ENCODE measurements at places on chromosomes 3 and 15.

DNA sequence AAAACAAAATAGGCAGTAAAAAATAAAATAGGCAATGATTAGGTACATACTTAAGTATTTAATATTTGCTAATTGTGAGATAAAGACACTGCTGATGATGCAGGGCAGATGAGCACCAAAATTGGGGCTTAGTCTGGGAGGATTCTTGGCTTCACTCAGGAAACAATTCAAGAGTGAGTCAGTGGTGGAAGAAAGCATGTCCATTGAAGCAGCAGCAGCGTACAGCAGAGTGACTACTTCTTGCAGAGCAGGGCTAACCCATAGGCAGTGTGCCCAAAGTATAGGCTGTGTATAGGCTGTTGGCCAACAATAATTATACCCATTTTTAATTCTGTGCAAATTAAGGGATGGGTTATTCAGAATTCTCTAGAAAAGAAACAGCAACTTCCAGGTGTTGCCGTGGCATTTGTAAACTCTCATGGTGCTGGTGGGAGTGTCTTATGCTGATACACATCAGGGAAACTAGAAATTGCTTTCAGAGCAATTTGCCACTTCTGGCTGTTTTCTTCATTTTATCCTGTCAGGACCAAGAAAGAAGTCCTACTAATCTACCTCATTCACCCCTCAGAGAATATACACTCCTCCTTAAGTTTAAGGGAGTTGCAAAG, 317.3 kb upstream of the NAALADL2 start:
- DNase-seq, result peak; percentile 22

- no peak for DNase-seq
These were observed 263.6 kb downstream of the GABRG3 start for GRCh38 chr15:27234593-27234992.

DNA sequence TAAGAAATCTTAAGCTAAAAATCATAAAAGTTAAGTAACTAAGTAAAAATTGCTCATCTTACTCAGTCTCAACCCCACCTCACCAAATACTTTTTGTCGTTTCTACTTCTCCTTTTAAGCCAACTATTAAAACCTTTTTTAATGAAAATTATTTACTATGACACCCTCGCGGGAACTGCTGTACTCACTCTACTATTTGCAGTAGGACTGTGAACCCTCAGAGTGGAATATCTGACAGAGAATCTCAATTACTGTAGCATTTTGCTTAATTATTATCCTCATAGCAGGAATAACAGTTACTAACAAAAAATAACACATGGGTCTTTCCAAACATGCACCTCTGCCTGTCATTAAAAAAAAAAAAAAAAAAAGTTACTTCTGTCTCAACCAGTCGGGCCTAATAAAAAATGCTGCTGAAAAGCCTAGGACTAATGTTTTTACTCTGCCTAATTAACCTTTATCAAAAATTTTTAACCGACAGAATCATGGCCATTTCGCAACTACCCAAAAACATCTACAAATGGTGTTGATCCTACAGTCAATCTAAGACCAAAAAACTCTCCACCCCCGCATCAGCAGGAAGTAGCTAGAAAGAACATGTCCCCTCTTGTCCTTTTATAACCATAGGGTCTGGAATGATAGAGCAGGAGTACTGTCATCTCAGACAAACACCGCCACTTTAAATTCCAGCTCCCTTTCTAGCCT, 10.2 kb downstream of the ALDH1L1 start:
- no peak for DNase-seq

- no peak for DNase-seq
These were observed 55.3 kb upstream of the ITGA11 start for GRCh38 chr15:68487087-68487843.

DNA sequence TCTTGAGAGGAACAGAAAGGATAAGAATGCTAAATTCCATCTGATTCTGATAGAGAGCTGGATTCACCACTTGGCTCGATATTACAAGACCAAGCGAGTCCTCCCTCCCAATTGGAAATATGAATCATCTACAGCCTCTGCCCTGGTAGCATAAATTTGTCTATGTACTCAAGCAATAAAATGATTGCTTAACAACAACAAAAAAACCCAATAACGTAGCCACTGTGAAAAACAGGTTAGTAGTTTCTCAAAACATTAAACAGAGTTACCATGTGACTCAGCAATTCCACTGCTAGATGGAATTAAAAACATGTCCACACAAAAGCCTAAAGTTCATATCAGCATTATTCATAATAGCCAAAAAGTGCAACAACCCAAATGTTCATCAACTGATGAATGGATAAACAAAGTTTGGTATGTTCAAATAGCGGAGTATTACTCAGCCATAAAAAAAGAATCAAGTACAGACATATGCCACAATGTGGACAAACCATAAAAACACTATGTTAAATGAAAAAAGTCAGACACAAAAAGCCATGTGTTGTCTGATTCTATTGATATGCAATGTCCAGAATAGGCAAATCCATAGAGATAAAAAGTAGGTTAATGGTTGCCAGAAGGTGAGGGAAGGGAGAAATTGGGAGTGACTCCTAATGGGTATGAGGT, 16.8 kb downstream of the BCL2L10 start:
- DNase-seq, result peak; percentile 98

- DNase-seq, result no peak
These were observed 563.4 kb downstream of the ROBO1 start for GRCh38 chr3:79204351-79204750.

DNA sequence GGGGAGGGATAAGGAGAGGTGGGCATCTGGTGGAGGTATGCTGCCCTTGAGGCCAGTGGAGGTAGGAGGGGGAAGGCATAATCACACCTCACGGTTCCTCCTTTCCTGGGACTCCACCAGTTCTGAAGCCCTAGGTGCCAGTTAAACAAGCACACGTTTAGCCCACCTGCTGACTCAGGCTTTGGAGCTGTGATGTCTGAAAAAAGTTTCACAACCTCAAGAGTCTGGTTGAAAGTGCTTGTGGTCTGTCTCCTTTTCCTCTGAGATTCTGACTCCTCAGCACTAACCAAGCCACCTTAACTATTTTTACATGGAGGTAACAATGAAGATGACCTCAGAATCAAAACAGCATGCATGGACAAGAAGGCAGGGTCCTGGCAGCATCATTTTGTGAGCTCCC, 23.0 kb downstream of the HPS3 start:
- DNase-seq, result peak; percentile 9

GRCh38 chr15:48887144-48887543, 9.2 kb downstream of the EID1 start:
- no peak for DNase-seq

DNA sequence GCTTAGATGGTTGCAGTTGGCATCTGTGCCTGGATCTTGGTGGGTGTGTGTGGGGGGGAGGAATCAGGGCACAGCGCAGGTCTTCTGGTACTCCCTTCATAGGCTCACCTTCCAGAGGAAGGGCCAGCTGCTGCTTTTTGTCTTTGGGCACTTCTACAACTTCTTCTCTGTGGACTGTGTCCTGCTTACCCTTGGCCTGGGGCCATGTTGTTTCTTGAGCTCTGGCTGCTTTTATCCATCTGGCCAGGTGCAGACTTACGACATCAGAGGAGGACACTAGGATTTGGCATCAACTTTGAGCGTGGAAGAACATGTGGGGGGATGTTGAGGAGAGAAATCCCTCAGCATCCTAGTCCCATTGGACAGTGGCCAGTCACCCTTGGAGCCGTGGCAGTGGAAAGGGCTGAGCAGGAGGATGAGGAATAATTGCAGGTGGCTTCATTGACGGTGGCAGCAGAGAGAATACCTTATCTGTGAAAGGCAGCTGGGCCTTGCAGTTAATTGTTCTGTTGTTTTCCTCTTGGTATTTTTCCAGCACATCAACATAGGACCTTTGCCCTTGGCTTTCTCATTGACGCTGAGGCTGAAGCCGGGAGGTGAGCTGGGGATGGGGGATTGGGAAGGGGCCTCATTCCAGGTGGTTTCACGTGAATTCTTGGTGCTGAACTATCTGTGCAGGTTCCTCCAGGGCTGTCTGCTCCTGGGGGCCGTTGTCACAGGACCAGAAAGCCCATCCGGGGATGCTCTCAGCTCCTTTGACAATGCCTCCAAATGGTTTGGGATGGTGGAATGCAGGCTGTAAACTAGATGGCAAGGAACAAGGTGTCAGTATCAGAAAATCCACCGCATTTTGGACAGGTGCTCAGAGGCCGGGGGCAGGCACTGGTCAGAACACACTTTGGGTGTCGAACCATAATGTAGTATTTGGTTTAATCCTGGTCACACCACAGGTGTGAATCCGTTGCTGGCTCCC, 9.7 kb downstream of the EPHB1 start:
- no peak for DNase-seq

GRCh38 chr3:99648516-99648915, 10.1 kb downstream of the COL8A1 start:
- DNase-seq, result no peak
